H7 (cell line): ENCODE measurements at places on chromosomes 5 and 9.

DNA sequence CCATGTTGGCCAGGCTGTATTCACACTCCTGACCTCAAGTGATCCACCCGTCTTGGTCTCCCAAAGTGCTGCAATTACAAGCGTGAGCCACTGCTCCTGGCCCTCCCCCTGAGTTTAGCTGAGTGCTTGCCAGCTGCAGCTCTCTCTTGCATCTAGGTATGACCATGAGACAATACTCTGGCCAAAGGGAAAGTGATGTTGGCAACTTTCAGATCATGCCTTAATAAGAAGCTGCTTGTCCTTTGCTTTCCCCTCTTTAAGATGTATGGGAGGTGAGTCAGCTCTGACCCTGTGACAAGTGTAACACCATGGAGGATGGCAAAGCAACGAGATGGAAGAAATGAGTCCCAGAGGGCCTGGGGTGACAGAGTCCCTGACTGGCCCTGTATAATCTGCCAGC, 18.7 kb upstream of the DCAF12 start:
- no peak for DNase-seq

- no peak for DNase-seq
Observed at GRCh38 chr9:14215614-14216013, 98.3 kb downstream of the NFIB start.

- DNase-seq, result no peak
Observed at GRCh38 chr9:131884222-131884621, 144.3 kb upstream of the RAPGEF1 start.

GRCh38 chr9:81473206-81473605, 216.1 kb downstream of the TLE1 start:
- no peak for DNase-seq

GRCh38 chr5:38768412-38769211, 77.2 kb upstream of the OSMR start:
- DNase-seq, result no peak

DNA sequence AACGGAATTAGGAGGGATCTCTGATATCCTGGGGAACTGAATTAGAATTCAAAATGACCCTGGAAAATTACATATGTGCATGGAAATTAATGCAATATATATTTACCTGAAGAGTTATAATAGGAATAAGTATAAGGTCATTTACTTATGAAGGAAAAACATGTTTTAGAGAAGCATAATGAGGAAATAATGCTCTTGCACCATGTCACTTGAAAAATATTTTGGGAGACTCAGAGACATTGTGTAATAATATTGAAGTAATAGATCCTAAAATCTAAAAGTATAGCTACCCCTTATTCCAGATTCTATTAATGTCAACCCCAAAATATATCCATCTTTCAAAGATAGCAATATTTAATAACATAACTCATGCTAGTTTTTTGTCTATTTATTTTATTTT, 28.4 kb downstream of the SPZ1 start:
- no peak for DNase-seq

DNA sequence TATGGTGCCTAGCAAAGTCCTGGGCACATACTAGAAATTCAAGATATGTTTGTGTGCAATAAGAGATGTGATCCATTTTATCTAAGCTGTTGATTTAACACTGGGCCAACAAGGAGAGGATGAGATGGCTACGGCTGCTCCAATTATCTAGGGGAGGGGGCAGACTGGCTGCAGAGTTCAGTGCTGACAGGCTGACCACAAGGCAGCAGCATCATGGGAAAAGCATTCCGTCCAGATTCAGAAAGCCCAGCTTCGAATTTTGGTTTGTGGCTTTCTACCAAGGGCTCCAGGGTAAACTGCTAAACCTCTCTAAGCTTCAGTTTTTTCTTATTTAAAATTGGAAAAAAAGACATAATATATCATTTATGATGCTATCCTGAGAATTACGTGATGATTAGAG, 385.1 kb upstream of the DAP start:
- no peak for DNase-seq

GRCh38 chr9:83526901-83527300, 11.3 kb downstream of the FRMD3 start:
- DNase-seq, result peak; percentile 20

- DNase-seq, result peak; percentile 39
Observed at GRCh38 chr9:125436613-125437443, 175.2 kb downstream of the GAPVD1 start.

GRCh38 chr9:81776390-81776789, 87.0 kb upstream of the TLE1 start:
- DNase-seq, result no peak

GRCh38 chr5:3604501-3604900, 8.9 kb downstream of the IRX1 start:
- no peak for DNase-seq

GRCh38 chr9:125992557-125992956, 245.4 kb downstream of the PBX3 start:
- peak; percentile 46 for DNase-seq

- DNase-seq, result no peak
Observed at GRCh38 chr5:89967771-89968444, 441.6 kb downstream of the CETN3 start.
